ENCODE measurements at places on chromosomes 7 and 10. TPM values are rescaled to one million over a fixed set of nuclear protein-coding genes. Genes with fewer than 3 reads are reported as not detected.

DNA sequence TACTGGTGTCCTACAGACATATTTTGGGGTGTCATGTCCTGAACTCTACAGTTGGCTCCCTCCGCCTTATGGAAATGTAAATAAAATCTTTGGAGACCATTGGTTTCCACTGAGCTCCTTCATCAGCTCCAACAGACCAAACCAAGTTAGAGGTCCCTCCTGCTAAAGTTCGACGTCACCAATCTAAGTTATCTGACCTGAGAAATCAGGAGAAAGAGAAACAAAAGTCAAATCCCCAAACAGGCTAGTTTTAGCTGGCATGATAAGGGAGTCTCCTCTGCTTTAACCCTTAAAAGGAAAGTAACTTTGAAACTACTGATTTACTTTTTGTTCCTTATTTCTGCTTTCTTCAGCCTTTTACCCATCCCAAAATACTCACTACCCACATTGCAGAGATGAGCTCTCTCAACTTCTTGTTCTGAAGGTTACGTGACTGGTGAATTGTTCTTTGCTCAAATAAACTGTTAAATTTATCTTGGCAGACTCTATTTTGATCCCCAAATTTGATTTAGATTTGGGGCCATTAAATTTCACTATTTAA, 39.9 kb downstream of the AVL9 start:
- H3K4me1 ChIP-seq, result no peaks in the 10 kb centered on the region
- DNase-seq, result no peak
- no peaks in the 10 kb centered on the region for H3K27me3 ChIP-seq
- H3K36me3 ChIP-seq, result no peaks in the 10 kb centered on the region
- no peak overlapping the region for H3K27ac ChIP-seq

DNA sequence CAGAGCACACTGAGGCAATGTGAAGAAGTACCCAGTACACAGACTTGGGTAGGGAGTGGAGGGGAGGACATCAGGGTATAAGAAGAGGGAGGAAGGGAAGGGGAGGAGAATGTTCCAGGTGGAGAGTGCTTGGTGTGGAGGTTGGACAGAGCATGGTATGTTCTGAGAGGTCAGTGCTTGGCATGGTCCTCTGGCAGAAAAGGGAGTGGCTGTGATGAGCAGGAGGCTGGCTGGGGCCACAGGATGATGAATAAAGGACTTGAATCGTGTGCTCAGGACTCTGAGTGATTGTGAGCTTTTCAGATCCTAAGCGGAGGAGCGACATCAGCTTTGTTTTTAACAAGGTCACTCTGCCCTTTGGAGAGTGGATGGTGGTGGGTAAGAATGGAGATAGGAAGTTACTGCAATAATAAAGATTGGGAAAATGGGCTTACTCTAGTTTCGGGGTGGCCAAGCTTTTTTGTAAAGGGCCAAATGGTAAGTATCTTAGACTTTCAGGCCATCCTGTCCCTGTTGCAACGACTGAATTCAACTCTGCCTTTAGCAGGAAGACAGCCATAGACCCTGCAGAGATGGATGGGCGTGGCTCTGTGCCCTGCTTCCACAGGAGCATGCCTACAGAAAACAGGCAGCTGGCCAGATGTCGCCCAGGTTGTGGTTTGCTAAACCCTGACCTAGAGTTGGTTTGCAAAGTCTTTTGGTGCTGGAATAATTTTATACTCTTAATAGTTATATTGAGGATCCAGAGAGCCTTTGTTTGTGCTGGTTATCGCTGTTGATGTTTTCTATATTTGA, 8.4 kb downstream of the PPP2R2D start:
- H3K27ac ChIP-seq, result no peak overlapping the region
- DNase-seq, result no peak
- H3K27me3 ChIP-seq, result no peaks in the 10 kb centered on the region
- H3K4me3 ChIP-seq, result no peak overlapping the region
- H3K4me1 ChIP-seq, result peaks cover 4% of the 10 kb centered on the region

Gene PGAM2
- 351 TPM for polyA plus RNA-seq

GRCh38 chr7:95220328-95220727, 104.0 kb downstream of the PON1 start:
- no peaks in the 10 kb centered on the region for H3K27me3 ChIP-seq
- peak; percentile 96 for DNase-seq
- H3K4me1 ChIP-seq, result peaks cover 7% of the 10 kb centered on the region
- no peak overlapping the region for H3K4me3 ChIP-seq

DNA sequence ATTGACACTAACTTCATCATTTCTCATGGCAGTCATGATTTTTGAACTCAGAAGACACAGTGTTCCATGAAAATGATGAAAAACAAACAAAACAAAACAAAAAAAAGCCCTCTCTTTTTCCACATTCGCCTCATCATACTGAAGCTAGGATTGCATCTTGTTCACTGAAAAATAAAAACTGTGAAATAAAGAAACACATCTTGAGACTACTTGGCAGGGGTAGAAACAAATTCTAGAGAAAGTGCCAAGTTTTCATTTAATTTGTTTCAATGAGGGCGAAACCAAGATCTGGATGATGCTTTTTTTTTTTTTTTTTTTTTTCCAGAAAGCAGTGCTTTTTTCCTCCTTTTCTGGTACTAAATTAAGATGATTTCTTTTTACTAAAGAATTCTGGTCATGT, 350.4 kb upstream of the ETV1 start:
- no peak overlapping the region for H3K27ac ChIP-seq
- no peak for DNase-seq
- H3K4me3 ChIP-seq, result no peak overlapping the region
- no peaks in the 10 kb centered on the region for H3K36me3 ChIP-seq

GRCh38 chr7:84190016-84190705, 4.4 kb downstream of the SEMA3A start:
- H3K27me3 ChIP-seq, result no peaks in the 10 kb centered on the region
- H3K36me3 ChIP-seq, result no peaks in the 10 kb centered on the region
- no peaks in the 10 kb centered on the region for H3K4me1 ChIP-seq
- no peak overlapping the region for H3K27ac ChIP-seq
- DNase-seq, result peak; percentile 40
- H3K4me3 ChIP-seq, result no peak overlapping the region

Gene NUDT1
- polyA plus RNA-seq, result 17.3 TPM

GRCh38 chr7:131683536-131684125, 127.2 kb upstream of the PODXL start:
- H3K4me1 ChIP-seq, result no peaks in the 10 kb centered on the region
- no peak overlapping the region for H3K27ac ChIP-seq
- H3K36me3 ChIP-seq, result no peaks in the 10 kb centered on the region
- H3K27me3 ChIP-seq, result peaks cover 2% of the 10 kb centered on the region
- DNase-seq, result no peak
- H3K4me3 ChIP-seq, result no peak overlapping the region

DNA sequence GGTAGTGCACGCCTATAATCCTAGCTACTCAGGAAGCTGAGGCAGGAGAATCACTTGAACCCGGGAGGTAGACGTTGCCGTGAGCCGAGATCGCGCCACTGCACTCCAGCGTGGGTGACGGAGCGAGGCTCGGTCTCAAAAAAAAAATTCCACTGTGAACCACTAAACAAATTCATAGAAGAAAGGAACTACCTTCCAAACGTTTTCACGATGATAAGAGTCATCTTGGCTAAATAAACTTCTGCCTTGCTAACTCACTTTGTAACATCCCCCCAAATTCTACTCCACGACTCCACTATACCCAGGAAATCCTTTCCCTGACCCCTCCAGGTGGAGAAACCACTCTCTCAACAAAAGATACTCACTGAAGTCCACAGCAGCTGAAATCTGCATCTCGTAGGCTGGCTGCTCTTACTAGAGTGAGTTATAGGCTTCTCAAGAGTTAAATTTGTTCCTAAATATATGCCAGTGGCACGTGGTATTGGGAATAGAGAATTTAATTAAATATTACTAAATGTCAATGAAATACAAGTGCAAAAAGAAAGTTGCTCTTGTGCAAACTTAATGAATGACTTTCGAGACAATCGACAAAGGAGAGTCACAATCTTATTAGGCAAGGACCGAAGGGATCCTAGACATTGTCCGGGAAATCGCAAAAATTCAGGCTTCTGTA, 1.6 kb upstream of the GTF2I start:
- peak overlapping the region; percentile 74 for H3K4me3 ChIP-seq
- H3K4me1 ChIP-seq, result peaks cover 32% of the 10 kb centered on the region
- H3K36me3 ChIP-seq, result peaks cover 11% of the 10 kb centered on the region
- H3K27ac ChIP-seq, result peak overlapping the region; percentile 94
- DNase-seq, result no peak

DNA sequence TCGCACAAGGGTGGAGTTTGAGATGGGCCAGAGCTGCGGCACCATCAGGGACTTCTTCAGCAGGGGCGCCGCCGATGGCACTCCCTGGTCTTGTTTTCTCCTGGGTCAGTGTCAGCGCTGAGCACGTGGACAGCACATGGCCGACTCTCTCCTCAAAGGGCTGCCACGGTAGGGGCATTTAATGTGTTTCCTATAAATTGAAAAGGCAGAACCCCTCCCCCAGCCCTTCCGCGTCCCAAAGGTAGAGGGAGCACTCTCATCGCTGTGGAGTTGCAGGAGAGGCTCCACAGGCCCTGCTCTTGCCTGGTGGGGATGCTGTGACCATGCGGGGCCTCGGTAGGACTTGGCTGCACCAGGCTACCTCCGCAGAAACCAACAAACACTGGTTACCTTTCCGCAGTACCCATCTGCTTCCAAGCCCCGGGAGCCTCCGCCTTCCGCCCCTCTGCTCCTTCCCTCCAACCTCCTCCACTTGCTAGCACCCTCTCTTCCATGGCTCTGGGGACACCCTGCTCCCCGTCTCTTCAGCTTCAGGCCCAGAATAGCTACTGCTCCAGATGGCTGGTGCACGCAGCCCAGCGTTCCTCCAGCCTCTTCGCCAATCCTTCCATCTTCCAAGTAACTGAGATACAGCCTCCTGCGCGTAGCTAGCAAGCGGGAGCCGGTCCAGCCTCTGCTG, 166.3 kb upstream of the ADCY1 start:
- no peak for DNase-seq
- no peak overlapping the region for H3K27ac ChIP-seq
- no peaks in the 10 kb centered on the region for H3K4me1 ChIP-seq
- H3K4me3 ChIP-seq, result no peak overlapping the region

- no peak overlapping the region for H3K4me3 ChIP-seq
- H3K27me3 ChIP-seq, result peaks cover 10% of the 10 kb centered on the region
- H3K4me1 ChIP-seq, result peaks cover 8% of the 10 kb centered on the region
- DNase-seq, result no peak
Observed at GRCh38 chr7:5824297-5824610, 42.8 kb upstream of the RNF216 start.

DNA sequence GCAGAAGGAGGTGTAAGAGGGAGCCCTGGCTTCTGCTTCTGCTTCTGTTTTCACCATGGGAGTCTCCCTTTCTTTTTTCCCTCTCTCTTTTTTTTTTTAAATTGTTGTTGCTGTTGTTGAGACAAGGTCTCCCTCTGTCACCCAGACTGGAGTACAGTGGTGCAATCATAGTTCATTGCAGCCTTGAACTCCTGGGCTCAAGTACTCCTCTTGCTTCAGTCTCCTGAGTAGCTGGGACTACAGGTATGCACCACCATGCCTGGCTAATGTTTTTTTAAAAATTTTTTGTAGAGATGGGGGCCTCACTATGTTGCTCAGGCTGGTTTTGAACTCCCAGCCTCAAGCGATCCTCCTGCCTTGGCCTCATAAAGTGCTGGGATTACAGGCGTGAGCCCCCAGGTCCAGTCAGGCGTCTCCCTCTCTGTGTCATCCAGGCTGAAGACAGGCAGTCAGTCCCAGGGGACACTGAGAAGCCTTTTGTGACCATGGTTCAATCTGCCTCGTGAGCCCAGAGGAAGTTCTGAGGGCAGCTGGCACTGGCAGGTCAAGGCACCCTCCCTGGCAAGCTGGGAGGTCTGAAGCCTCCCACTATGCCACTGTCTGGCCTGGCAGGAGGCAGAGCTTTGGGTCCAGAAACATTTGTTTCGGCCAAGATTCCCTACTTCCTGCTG, 33.6 kb upstream of the NPFFR1 start:
- H3K27me3 ChIP-seq, result peaks cover 3% of the 10 kb centered on the region
- H3K4me1 ChIP-seq, result peaks cover 29% of the 10 kb centered on the region
- DNase-seq, result no peak
- H3K36me3 ChIP-seq, result peaks cover 15% of the 10 kb centered on the region

Gene DLX5
- polyA plus RNA-seq, result not detected

Gene SORCS1
- polyA plus RNA-seq, result 4.5 TPM

Gene RARRES2
- polyA plus RNA-seq, result 85.1 TPM

DNA sequence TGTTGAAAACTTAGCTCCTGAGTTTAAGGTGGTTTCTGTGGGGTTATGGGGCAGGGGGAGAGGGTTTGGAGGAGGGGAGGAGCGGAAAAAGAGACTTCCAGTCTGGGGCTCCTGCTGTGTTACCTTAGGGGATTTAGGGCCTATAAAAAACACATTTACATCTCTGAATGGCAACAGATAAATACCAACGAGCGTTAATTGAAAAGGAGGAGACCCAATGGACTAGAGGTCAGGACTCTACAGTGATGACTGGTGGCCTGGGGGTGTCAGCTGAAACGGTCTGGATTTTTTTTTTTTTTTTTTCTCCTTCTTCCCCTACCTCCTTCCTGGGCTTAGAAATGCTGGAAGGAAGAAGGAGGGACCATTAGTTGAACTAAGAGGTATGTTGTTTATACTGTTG, 47.4 kb downstream of the AUTS2 start:
- no peak for DNase-seq
- no peak overlapping the region for H3K27ac ChIP-seq
- H3K27me3 ChIP-seq, result no peaks in the 10 kb centered on the region
- peaks cover 3% of the 10 kb centered on the region for H3K4me1 ChIP-seq
- no peak overlapping the region for H3K4me3 ChIP-seq

Gene ABCA13
- polyA plus RNA-seq, result 0.05 TPM

Gene STEAP4
- 4.2 TPM for polyA plus RNA-seq

GRCh38 chr10:21406595-21407193, 118.8 kb downstream of the SKIDA1 start:
- H3K4me1 ChIP-seq, result peaks cover 9% of the 10 kb centered on the region
- no peaks in the 10 kb centered on the region for H3K36me3 ChIP-seq
- peak; percentile 75 for DNase-seq

Gene WASHC2A
- 23.2 TPM for polyA plus RNA-seq

Gene VIPR2
- 8.5 TPM for polyA plus RNA-seq

Gene LIPF
- polyA plus RNA-seq, result not detected

Gene POM121
- 25.5 TPM for polyA plus RNA-seq

- peaks cover 24% of the 10 kb centered on the region for H3K36me3 ChIP-seq
- DNase-seq, result no peak
- H3K27me3 ChIP-seq, result no peaks in the 10 kb centered on the region
- H3K27ac ChIP-seq, result no peak overlapping the region
- H3K4me1 ChIP-seq, result peaks cover 2% of the 10 kb centered on the region
- no peak overlapping the region for H3K4me3 ChIP-seq
Observed at GRCh38 chr10:33215154-33215553, 119.3 kb downstream of the NRP1 start.

Gene AVPI1
- polyA plus RNA-seq, result 3.2 TPM

DNA sequence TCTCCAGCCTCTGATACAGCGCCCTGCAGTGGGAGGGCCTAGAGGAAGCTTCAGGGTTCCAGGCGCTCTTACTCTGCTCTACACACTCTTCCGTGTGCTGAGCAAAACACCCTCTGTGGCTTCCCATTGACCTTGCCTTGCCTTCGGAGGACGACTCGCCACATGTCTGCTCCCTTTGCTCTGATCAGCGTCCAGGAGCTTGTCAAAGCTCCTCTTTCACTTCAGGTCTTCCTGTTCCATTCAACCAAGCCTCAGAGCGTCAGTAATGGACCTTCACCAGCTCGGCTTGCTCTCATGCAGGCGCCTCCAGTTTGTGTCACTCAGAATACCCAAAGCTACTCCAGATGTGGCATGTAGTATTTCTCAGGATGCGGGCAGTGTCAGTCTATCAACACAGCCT, 173.9 kb downstream of the ARID5B start:
- no peaks in the 10 kb centered on the region for H3K27me3 ChIP-seq
- no peak overlapping the region for H3K27ac ChIP-seq
- DNase-seq, result no peak
- H3K4me3 ChIP-seq, result no peak overlapping the region
